ENCODE measurements at places on chromosomes 1 and 21.

DNA sequence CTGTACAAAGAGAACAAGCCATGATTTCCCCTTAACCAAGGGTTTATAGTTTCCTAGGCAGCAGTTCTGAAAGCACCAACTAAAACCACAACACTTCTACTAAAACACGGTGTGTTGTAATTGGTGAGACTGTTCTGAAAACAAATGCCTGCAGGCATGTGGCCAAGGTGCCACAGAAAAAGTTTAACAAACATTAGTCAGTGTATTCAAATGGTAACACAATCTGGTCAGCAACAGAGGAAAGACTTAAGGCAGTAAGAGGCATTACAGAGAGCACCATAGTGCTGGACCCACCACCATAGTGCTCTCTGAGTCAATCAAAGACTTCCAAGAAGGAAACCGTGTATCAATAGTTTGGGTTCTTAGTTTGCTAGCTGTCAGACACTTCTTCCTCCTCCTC, 16.7 kb downstream of the SNIP1 start:
- no peak for DNase-seq

DNA sequence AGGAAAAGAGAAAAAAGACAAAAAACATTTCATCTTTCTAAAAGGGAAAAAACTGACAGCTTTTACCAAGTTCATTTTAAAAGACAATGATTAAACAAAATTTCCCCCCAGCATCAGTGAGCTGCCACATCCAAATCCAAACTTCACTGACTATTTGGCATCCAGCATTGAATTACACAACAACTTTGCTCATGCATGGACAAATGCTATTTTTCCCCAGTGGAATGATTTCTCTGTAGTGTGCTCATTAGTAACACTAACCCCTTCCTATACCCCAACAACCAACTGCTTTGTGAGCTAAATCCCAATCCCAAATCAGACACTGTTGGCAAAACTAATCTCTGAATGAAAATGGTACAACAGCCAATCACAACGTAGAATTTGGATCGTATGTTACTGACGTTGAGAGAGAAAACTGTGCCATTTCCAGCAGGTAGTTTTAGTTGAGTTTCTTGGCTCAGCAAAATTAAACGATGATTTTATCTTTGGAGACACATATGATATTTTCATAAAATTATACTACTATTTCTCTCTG, 37.9 kb downstream of the PIK3R3 start:
- no peak for DNase-seq

DNA sequence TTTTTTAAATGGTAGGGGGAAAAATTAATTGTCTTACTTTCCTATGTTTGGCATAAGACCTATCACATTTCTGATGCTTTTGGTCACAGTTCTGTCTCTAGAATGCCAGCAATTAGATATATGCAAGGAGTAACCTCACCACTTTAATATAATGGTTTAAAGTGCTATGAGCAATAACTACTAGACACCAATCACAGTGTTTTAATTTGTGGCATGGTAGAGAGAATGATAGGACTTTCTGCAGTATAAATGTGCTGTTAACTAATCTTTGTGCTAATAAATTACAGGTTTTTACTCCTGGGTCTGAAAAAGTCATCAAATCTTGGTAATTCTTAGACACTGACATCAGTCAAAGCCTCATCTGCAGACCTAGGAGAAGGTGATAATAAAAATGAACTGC, 2110.3 kb downstream of the NCAM2 start:
- DNase-seq = no peak

GRCh38 chr1:75265792-75266191, 131.6 kb downstream of the LHX8 start:
- DNase-seq = peak; percentile 8

DNA sequence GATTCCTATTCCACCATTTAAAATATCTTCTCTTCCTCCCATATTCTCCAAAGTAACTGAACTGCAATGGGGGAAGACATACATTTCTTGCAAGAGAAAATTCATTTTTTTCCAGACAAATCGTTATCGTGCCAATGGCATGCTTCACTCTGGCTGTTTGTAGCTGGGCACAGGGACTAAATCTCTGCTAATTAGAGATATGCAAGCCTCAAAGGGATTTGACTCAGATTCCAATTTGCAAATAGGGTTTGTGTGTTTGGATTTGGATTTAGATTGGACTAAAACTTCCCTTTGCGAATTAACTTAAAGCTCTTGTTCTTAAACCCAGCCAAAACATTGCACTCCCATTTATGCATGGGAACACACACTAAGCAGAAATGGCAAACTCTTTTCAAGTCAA, 276.2 kb upstream of the DUSP10 start:
- DNase-seq = no peak

- no peak for DNase-seq
Observed at GRCh38 chr1:165287329-165287728, 69.2 kb downstream of the LMX1A start.

DNA sequence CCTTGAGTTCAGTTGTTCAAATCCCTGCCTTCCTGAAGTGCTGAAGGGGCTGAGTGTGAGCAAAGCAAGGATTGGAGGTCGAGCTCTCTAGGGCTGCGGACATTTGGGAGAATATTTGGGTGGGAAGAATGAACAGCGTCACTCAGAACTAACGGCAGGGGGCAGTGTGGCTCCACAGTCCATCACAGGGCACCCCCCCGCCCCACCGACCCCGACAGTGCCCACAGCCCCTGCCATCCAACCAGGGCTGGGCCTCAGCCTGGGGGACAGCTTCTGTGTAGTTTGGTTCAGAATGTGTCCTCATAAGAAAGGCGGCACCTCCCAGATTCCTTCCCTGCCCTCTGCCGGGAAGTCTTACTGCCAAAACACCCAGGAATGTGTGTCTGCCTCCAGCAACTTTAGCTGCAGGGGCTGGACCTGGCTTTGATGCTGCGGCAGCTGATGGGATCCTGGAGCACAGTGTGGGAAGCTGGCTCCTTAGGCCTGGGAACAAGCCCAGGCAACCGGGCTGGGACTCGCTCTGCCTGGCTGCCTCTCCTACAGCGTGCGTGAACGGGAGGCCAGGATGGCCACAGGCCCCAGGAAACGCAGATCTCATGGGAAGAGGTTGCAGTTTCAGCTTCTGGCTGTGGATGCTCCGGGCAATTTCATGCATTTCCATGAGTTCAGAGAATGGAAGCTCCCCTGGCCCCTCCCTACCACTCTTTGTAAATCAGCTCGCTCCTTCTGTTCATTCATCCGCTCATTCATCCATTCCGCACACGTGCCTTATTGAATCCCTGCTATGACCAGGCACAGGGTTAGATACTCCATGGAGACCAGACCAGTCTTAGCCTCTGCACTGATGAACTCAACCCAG, 104.9 kb upstream of the TMPRSS2 start:
- no peak for DNase-seq

- no peak for DNase-seq
Observed at GRCh38 chr1:160049101-160049500, 17.3 kb upstream of the PIGM start.

- DNase-seq = no peak
Observed at GRCh38 chr1:13707164-13707563, 7.2 kb downstream of the PRDM2 start.

DNA sequence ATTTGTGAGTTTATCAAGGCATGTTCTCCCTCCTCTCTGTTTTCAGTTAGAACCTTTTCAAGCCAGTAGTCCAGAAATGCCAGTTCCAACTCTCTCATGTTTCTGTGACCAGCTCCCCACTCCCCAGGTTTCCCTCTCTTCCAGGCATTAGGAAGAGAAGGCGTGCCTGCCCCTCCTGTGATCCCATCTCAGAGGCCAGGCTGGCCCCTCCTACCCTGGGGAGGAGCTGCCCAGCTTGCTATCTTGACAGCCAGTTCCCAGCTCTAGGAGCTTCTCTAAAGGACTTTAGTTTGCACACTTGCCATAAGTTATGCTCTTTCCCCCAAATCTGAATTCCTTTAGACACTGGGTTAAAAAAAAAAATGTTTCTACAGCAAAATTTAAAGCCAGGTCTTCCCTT, 8.9 kb downstream of the HYI start:
- DNase-seq = no peak

Data from pulmonary artery endothelial cell (primary cell).